ENCODE measurements at places on chromosomes 5 and 9.

GRCh38 chr5:57903458-57903857 is 420.8 kb upstream of the ACTBL2 start:
- no peak for DNase-seq

- no peak for DNase-seq
Observed at GRCh38 chr5:30596495-30597064, 596.9 kb upstream of the CDH6 start.

DNA sequence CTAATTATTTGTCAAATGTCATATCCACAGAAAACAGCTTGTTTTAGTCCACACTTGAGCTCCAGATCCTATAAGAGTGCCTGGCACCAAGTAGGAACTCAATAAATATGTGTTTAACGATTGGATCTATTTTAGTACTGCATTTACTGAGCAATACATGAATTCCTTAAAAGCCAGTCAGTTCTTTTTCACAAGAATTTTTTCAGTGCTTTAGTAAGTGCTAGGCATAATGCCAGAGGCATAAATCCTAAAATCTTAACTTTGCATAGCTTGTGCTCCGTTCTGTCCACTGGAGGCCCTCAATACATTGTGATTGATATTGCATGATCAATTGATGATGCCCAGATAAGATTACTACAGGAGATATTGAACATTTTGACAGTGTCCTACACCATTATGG is 67.3 kb upstream of the PCSK5 start:
- DNase-seq, result no peak

DNA sequence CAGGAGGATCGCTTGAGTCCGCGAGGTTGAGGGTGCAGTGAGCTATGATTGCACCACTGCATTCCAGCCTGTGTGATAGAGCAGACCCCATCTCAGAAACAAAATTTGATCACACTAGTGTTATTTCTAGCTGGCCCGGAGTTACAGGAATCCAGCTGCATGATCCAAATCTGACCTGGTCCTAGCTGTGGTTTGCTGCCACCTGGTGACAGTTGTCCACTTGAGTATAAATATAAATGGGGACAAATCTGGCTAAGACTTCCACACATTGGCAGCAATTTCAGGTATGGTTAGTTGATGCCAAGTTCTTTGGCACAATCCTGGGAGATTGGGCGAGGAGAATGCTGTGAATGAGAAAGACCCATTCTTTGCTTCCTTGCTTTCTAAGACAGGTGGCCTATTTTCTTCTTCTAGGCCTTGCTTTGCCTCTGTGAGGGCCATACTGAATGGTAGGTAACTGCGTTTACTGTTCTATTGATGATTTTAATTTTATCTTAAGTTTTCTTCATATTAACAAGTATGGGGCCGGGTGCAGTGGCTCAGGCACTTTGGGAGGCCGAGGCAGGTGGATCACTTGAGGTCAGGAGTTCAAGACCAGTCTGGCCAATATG is 35.4 kb downstream of the UBE2R2 start:
- DNase-seq, result peak; percentile 76

DNA sequence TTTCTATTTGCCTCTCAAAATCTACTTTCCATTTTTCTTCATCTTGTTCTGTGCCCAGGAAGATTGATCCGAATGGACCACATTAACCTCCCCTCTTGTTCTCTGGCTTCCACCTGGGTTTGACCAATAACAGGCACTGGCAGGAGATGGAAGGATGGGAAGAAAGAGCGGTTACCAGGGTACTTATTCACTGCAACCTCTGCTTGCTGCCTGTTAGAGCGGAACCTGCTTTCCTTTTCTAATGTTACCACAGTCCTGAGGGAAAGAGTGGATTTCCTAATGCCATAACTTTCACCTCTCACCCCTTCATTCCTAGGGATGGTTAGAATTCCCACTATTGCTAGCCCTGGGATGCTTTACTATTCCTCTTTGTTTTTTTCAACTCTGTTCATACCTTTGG is 262.1 kb downstream of the RFX3 start:
- DNase-seq, result no peak

GRCh38 chr5:169861934-169862333 is 118.4 kb downstream of the INSYN2B start:
- no peak for DNase-seq

DNA sequence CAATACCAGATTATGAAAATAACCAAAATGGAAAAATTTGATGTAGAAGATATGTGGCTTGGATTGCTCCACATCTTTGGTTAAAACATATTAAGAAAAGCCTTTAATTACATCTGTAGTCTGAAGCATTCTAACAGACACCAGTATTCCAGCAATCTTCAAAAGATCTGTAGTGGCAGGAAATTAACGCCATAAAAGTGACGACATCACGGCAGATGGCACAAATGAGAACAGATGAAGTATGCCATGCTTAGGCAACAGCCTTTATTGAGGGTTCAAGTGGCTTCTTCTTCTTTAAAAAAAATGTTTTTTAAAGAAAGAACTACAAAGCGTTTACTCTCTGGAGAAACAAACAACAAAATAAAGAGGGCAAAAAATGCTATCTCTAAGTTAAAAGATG is 164.2 kb downstream of the MEF2C start:
- DNase-seq, result no peak

GRCh38 chr5:68898951-68899471 is 194.8 kb upstream of the SLC30A5 start:
- DNase-seq, result no peak

DNA sequence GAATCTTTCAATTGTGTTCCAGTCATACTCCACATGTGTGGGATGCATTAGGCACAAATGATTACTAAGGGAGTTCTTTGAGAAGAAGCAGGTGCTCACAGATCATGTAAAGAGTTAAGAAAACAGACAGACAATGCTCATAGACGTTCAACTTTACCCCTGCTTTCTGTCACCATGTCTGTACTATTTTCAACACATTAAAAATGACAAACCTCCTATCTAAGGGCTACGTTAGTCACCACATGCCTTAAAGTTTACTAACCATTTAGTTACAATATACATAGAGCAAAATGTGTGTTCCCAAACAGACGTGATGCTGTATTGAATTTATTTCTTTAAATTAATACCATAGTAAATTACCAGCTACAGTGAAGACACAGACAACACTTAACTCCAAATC is 435.9 kb downstream of the HCN1 start:
- no peak for DNase-seq

- peak; percentile 69 for DNase-seq
Observed at GRCh38 chr9:13786131-13786530, 506.6 kb upstream of the MPDZ start.

DNA sequence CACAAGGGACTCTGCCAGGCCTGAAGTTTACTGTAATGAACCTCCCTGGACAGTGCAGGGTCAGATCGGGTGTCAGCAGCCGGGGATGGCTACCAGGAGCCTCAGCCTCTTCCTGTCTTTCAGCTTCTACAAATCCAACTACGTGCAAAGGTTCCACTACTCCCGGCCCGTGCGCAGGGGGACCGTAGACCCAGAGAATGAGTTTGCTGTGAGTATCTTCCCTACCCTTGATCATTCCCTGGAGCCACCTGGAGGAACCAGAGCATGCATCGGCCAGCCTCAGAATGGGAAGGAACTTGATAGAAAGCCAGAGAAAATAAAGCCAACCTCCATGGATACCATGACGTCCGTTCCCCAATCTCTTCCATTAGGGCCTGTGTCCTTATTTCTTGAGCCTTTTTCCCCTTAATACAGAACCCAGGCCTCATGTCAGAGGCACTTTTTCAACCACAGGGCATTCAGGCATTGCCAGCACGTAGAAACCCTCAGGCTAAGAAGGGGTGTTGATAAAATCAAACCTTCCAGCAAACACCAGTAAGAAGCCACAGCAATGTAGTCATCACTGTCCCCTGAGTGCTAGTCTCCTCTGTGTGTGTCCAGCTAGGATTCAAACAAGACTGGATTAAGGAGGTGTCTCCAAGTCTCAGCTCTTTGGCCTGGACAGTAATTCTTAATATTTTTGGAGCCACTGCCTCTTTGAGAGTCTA is 49.0 kb upstream of the FOXI1 start:
- DNase-seq, result no peak

DNA sequence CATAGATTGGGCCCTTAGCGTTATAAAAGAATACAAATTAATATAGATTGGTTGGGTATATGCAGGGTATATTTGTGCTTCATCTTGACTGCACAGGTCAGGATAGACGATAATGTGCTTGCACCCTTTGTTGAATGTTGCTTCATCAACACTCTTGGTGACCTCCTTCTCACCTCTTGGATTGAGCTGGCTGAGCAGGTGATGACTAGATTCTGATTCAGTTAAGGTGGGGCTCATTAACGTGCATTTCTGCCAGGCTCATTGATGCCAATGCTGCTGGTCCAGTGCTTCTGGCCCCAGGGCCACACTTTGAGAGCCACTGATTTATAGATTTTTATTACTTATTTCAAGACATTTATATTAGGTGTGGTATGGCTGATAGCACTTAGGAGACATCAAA is 27.7 kb downstream of the PCSK5 start:
- no peak for DNase-seq

GRCh38 chr9:23081377-23081776 is 634.8 kb downstream of the DMRTA1 start:
- DNase-seq, result peak; percentile 42

DNA sequence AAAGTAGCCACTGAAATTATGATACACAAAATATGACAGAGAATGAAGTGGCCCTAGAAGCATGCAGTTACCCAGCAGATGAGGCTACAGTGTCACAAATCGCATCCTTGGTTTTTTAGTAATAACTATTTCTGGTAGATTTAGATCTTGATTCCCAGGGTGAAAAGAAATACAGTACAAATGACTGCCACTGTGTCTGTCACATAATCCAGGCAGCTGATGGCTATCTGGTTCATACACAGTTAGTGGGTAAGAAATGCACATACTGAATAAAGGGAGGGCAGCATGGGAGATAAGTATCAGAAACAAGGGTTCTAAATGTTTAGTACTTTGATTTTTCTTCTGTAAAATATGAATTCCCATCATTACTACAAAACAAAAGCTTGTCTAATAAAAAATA is 41.5 kb downstream of the POC5 start:
- no peak for DNase-seq

DNA sequence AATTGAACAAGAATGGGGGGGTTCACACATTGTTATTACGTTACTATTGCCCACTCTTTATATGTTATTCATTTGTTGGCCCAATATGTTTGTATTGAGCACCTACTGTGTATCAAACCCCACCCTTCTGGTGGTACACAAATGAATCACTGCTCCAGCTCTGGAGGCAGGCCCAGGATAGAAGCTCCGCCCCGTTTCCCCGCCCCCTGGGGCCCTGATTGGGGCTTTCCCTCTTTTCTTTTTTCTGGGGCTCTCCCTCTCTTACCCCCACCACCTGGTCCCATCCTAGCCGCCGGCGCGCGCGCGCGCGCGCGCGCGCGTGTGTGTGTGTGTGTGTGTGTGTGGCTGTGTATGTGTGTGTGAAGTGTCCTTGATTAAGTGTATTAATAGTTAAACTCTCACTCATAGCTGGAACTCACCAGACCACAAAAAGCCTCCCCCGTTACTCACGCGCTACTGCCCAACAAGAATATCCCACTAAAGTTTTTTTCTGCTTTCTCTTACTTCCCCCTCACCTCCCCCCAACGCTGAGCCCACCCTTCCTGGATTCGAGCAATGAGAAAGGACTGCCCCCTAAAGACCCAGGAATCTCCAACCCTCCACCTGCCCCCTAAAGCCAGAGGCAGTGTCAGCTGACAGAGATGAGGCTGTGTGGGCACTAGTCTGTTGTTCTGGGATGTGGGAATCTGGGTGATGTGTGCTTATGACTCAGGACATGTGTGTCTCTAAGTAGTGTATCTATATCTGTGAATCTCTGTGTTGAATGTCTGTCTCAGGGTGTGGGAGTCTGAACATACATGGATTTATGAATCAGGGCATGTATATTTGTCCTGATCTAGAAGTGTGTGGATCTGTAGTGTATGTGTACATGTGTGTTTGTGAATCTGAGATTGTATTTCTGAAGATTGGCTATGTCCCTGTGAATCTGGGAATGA is 4.0 kb downstream of the CXXC5 start:
- peak; percentile 84 for DNase-seq

- DNase-seq, result peak; percentile 84
Observed at GRCh38 chr5:119355685-119356611, at the start of gene TNFAIP8. Gene TNFAIP8 (plus strand): TSS chr5:119356019. CDS start chr5:119356091, 72 bp downstream.

GRCh38 chr9:14380061-14380836 is 66.3 kb upstream of the NFIB start:
- no peak for DNase-seq

DNA sequence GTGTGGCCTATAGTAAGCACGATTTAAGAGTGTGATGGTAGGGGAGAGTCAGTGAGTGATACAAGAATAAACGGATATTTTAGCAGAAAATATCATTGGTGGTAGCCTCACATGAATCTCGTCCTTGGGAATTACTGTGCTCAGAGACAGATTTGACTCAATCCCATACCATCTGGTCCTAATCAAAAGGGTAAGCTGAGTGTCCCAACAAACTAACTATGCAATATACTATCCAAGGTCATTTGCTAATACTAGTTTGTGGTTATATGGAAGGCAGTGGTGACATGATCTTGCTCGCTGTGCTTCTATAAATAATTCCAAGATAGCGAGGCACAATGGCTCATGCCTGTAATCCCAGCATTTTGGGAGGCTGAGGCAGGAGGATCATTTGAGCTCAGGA is 103.2 kb downstream of the TRPM6 start:
- DNase-seq, result no peak

GRCh38 chr9:114097613-114098020 is 1.5 kb downstream of the KIF12 start:
- DNase-seq, result no peak

DNA sequence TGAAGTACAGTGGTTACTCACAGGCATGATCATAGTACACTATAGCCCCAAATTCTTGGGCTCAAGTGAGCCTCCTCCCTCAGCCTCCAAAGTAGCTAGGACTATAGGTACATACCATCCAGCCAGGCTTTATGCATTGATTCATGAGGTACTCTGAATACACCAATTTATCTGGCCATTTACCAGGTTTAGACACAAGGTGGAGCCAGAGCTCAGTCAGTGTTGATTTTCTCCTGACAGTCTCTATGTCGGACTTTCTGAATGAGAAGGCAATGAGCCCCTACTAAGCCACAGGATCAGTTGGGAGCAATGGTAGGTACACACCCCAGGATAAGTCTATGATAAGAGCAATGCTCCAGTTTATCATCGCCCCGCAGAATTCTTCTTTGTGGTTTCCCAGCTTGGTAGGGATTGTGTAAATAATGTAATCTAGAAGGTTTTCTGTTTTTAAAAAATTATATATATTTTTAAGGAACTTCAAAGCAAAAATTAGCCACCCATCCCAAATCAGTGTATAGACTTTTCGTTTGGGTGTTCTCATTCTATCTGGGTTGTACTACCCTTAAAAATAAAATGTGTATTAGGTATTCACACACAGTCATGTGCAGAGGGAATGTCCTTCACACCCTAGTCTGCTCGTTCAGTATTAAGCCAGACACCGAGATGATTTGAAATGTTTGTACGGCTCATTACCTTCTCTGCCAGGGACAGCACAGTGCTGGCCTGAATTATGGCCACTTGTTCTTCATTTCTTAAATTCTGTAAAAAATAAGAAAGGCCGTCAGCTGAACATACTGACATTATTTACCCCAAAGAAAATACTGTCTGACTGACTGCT is 118.4 kb upstream of the DPYSL3 start:
- no peak for DNase-seq

All from aorta (tissue), 5 donors.